Tibial nerve (tissue), 4 donors: ENCODE measurements at places on chromosomes 3 and 15. TPM values are rescaled to one million over a fixed set of nuclear protein-coding genes. Genes with fewer than 3 reads are reported as not detected.

The MUC20 gene
- total RNA-seq = 33.1 TPM

DNA sequence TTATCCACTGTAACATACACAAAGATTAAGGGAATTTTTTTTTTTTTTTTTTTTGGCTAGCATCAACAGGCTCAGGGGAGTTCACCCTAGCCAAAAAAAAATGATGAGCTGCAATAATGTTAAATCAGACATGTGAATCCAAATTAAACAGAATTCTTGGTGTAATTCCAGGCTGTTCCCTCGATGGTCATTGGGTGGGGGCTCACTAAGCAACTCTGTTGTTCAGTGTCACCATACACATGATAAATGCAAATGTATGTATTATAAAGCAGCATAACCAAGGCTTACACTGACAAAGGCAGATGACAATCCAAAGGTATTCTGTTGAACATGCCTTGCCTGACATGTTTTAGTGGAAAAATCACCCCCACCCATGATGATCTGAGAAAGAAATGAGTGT lies 29.0 kb downstream of the IL1RAP start:
- DNase-seq = no peak

The PLA2G4E gene
- not detected for total RNA-seq

GRCh38 chr3:12959838-12960378 lies 113.3 kb downstream of the IQSEC1 start:
- DNase-seq = no peak

The ADAMTS17 gene
- 3.3 TPM for total RNA-seq

The ADAMTS9 gene
- total RNA-seq = 99.9 TPM

DNA sequence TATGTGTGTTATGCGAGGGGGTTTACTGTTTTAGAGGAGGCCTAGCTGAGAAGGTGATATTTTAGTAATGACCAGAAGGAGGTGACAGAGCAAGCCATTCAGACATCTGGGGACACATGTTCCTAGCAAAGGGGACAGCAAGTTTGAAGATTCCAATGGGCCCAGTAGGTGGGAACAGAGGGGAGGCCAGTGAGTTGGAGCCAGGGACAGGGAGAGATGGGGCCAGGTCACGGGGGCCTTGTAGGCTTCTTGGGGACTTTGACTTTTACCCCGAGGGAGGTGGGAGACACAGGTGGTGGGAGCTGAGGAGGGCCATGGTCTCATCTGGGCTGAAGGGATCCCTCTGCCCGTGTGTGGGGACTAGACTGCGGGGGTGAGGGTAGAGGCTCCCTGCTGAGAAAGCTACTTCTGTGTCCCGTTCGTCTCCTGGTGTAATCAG lies 72.5 kb downstream of the MGLL start:
- DNase-seq = no peak

The SLC51A gene
- 0.66 TPM for total RNA-seq

DNA sequence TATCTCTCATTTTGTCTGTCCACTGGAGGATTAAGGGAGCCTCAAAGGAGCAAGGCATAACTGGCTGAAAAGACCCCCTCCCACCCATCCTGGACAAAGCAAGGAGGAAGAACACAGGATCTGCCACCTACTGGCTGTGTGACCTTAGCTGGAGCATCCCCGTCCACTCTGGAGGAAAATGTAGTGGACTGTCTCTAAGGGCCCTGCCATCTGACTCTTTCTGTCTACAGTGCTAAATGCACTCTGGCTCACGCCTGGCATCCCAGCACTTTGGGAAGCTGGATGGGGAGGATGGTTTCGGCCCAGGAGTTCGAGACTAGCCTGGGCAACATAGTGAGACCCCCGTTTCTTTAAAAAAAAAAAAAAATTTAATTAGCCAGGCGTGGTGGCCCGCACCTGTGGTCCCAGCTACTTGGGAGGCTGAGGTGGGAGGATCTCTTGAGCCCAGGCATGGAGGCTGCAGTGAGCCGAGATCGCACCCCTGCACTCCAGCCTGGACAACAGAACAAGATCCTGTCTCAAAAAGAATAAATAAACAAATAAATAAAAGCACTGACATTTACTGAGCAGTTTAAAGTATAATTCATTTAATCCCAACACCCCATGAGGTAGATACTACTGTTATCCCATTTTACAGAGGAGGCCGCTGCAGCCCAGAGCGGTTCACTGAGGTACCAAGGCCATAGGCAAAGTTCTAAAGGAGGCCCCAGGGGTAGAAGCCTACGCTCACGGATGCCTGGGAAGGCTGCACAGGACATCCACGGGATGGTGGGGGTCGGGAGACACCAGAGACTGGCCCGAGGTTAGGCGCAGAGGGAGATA lies 1.1 kb downstream of the TBC1D2B start:
- no peak for DNase-seq

The ANKRD63 gene
- not detected for total RNA-seq

GRCh38 chr3:42658771-42659390 lies 5.4 kb downstream of the ZBTB47 start:
- no peak for DNase-seq

The CCDC80 gene
- 19.4 TPM for total RNA-seq

- no peak for DNase-seq
These were observed 5.5 kb downstream of the WDR73 start for GRCh38 chr15:84648539-84648938.

GRCh38 chr3:25000971-25001591 lies 427.0 kb upstream of the RARB start:
- no peak for DNase-seq

The ITPKA gene
- total RNA-seq = not detected

DNA sequence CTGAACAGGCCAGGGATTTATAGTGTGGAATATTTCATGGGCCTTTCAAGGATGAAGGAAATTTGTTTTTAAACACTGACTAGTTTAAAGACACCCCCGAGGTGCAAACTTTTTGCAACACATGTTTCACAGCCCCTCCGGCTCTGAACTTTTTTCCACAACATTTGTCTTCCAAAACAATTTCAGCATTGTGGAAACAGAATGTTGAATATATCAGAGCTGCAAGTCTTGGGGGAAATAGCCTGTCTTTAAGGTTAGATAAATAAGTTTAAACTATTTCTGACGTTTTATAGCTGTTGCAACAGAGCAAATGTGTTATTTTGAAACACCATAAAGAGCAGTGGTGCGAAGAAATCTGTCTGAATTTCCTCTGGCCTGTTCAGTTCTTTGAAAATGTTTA lies 229.2 kb upstream of the GOLGA6L4 start:
- DNase-seq = no peak

- DNase-seq = no peak
These were observed 140.4 kb upstream of the ABI3BP start for GRCh38 chr3:101133652-101134051.

GRCh38 chr3:194517333-194517732 lies 30.5 kb upstream of the ATP13A3 start:
- no peak for DNase-seq
